ENCODE measurements at places on chromosomes 5 and 9.

GRCh38 chr9:90927496-90927895, 125.9 kb downstream of the SYK start:
- DNase-seq = no peak

- no peak for DNase-seq
Measured at GRCh38 chr9:18159254-18159653, 314.7 kb upstream of the ADAMTSL1 start.

GRCh38 chr9:99062549-99062948, 42.4 kb upstream of the TGFBR1 start:
- no peak for DNase-seq

GRCh38 chr5:124981901-124982300, 235.5 kb upstream of the ZNF608 start:
- no peak for DNase-seq

DNA sequence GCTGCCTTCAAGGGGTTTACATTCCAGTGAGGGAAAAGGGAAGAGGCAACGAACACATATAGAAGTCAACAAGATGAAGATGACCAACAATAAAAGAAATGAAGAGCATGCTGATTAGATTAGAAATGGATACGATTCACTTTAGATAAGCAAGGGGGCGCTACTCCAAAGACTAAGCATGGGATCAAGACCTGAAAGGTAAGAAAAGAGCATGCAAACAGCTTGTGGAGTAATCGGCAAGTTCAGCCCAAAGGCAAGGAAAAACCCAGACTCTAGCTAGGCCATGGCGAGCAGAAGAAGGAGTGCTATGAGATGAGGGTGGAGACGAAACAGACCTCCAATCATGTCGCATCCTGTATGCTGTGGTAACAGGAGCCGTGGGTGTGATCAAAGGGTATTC, 124.4 kb downstream of the FANCC start:
- no peak for DNase-seq

DNA sequence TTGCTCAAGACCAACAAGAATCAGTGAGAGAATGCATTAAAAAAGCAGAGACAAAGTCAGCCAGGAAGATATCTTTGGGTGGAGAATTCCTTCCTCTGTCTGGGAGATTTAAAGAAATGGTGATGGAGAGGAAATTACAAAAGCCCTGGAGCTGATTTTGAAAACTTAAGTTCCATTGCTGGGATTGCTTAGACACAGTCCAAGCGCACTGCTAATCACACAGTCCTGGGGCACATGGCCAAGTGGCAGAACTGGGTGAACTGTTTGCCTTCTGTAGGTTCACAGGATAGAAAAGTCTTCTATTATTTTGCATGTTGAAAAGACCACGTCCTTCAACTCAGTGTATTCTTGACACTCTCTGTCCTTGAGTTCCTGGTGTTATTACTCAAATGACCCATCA, 284.9 kb upstream of the FBXL7 start:
- no peak for DNase-seq

All from T1000 (cell line).